Endodermal cell (in vitro differentiated cells): ENCODE measurements at places on chromosomes 2 and 18.

- no peak for DNase-seq
These were observed 75.9 kb downstream of the GTF3C3 start for GRCh38 chr2:196723571-196723970.

GRCh38 chr2:96150791-96151594, 5.8 kb upstream of the DUSP2 start:
- DNase-seq = no peak

- DNase-seq = peak; percentile 66
These were observed 852 bp upstream of the KCNH7 start for GRCh38 chr2:162839419-162839818.

DNA sequence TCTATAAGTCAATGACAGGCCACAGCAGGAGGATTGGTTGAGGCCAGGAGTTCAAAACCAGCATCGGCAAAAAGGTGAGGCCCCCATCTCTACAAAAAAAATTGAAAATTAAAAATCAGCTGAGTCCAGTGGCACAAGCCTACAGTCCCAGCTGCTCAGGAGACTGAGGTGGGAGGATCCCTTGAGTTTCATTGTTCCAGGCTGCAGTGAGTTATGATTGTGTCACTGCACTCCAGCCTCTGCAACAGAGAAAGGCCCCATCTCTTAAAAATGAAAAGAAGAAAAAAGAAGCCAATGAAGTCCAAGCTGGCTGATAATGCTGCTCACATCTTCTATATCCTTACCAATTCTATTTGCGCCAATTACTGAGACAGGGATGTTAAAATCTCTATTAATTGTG, 39.1 kb downstream of the MRPS5 start:
- DNase-seq = no peak

DNA sequence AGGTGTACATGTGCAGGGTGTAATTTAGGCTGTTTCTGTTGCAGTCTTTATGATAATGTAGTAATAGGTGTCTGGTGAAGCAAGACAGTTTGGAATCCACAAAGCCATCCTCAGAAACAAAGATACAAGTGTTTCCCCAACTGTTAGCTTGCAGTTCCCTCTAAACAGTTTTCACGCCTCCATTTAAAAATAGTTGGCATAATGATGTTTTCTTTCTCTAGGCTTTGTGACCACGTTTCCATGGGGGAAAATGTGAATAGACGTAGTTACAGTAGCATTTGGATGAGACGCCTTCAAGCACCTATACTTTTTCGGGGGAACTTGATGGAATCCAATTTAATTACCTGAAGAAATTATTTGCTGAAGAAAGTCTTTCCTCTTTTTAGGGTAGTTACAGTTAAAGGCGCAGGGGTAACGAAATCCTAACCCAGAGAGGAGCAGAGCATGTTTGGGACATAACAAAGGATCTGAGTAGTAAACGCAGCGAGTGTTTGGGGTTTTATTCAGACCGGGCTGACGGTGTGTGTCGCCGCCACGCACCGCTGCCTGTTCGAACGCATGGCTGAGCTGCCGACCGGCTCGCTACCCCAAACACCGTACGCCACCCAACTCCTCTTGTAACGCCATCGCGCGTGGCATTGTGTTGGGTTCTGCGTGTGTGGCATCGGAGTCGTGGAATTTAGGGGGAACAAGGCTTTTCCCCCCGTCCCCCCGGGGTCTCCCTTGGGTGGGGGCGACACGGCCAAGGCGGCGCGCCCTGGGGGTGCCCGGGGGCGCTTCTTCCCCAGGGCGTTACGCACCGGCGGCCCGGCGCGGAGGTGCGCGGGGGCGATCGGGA, 681 bp upstream of the NRP2 start:
- DNase-seq = peak; percentile 71

DNA sequence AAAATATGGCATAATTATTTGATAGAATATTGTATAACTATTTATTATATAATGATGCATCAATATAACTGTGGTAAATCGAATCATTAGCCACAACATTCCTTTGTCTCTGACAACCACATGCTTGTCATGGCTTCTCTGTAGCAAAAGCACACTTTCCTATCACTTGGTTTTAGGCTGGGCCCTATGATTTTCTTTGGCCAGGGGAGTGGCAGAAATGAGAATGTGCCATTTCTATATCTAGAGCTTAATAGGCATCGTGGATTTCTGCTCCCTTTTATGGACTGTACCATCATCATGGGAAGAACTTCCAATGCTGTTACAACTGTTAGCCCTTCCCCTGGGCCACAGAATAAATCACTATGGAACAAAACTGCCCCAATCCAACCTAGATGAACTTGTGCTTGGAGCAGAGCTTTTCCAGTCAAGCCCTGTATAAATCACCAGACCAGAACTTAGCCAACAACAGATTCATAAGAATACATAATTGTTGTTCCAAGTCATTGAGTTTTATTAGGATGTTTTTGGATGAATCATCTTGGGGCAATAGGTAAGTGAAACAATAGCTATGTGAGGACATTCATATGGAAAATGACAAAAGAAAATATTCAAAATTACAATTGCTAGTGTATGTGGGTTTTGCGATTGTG, 715.8 kb downstream of the ERBB4 start:
- no peak for DNase-seq

- DNase-seq = no peak
These were observed 19.8 kb downstream of the CREG2 start for GRCh38 chr2:101367508-101367907.

GRCh38 chr18:50311650-50312049, 24.2 kb upstream of the CXXC1 start:
- no peak for DNase-seq

- DNase-seq = no peak
These were observed 2.9 kb downstream of the IWS1 start for GRCh38 chr2:127523269-127523939.

DNA sequence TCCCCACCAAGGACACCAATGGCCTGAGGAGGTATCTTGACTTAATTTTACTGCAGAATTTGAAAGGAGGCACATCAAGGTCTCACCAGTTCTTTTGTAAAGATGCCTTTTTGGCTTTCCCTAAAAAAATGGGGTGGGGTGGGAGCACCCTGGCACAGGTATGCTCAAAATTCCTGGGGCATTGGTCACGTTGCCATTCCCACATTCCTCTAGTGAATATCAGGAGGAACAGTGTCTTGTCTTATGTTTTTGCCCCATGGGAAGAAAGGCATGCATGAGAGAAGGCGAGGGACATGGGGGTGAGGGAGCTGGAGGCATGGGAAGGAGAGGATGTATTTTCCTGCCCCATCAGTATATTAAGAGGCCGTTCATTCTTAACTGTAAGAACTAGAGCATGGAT, 275.3 kb downstream of the CMPK2 start:
- no peak for DNase-seq

GRCh38 chr2:161063946-161064306, 96.3 kb upstream of the TANK start:
- no peak for DNase-seq

GRCh38 chr2:199705538-199705937, 145.5 kb downstream of the FTCDNL1 start:
- no peak for DNase-seq

- no peak for DNase-seq
These were observed 153.3 kb upstream of the ITGA6 start for GRCh38 chr2:172273910-172274571.

DNA sequence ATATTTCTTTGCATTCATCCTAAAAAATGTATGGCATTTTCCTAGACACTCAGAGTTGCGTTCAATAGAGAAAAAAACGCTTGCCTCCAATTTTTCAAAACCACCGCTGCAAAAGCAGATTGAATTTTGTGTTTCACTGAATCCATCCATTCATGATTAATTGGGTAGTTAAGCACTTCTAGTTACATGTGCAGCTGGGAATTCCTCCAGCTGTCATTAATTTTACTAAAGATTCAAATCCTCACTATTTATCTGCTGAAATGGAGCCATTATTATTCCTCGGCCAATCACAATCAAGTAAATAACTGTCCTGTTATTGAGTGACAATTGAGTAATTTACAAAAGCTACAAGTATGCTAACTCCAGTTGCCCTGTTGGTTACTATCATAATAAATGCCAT, 75.8 kb upstream of the ARL5A start:
- no peak for DNase-seq

GRCh38 chr18:8525692-8526091, 83.5 kb upstream of the RAB12 start:
- DNase-seq = peak; percentile 71

- DNase-seq = no peak
These were observed 43.4 kb upstream of the SMAD7 start for GRCh38 chr18:48994044-48994651.
